ENCODE measurements at places on chromosomes 3 and 15.

GRCh38 chr15:52567871-52568600 lies 794 bp downstream of the ARPP19 start:
- DNase-seq: peak; percentile 34

DNA sequence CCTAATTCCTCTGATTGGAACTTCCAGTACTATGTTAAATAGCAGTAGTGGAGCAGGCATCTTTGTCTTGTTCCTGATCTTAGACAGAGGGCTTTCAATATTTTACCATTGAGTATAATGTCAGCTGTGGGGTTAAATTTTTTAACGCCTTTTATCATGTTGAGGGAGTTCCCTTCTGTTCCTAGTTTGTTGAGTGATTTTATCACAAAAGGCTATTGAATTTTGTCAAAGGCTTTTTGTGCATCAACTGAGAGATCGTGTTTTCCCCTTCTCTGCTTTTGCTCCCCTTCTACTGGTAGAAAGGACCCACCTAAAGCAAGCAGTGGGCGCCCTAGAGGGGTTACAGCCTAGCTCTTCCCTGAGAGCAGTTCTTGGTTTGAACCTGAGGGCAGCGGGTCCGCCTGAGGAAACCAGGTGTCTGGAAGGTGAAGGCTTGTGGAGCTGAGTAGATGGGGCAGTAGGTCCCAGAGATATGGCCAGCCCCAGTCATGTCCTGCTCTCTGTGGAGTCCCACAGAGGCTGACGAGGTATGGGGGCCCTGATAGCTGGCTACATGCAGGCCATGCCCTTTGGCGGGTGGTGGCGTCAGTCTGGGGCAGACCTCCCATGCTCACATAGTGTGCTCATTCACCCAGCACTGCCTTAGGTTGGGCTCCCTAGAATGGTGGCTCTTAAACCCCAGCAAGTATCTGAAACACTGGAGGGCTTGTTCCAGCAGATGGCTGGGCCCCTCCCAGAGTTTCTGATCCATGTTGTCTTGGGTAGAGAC lies 11.3 kb downstream of the HDAC11 start:
- DNase-seq: no peak

DNA sequence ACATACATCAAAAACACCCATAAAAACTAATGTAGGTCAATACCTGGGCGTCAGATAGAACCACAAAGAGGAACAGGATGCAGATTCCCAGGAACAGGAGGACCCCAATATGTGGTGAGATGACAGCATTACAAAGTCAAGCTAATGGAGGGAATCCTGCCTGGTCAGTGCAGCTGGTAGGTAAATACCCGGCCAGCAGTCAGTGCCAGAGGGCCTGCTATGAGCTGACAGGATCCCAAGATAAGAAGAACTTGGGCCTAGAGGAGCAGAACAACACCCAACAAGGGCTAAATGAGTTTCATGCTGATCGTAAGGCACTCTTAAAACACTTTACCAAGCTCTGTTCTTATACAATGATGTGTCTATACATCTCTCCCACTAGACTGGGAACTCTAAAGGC lies 61.2 kb upstream of the KCNMB2 start:
- no peak for DNase-seq

GRCh38 chr3:45986303-45986982 lies 9.2 kb downstream of the FYCO1 start:
- no peak for DNase-seq

- no peak for DNase-seq
These were observed 4.0 kb upstream of the PLAAT1 start for GRCh38 chr3:193237030-193237429.

DNA sequence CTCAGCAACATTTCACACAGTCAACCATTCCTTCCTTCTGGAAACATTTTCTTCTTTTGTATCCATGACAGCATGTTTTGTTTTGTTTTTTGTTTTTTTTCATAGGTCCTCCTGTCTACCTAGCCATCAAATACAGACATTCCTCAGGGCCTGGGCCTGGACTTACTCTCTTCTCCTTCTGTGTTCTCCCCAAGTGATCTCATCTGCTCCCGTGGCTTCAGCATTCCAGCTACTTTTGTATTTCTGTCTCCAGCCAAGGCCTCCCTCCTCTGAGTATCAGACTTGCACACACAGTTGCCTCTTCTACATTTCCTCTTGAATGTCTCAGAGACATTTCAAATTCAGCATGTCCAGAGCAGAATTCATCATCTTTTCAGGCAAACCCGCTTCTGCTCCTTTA lies 82.4 kb downstream of the HCN4 start:
- DNase-seq: no peak

DNA sequence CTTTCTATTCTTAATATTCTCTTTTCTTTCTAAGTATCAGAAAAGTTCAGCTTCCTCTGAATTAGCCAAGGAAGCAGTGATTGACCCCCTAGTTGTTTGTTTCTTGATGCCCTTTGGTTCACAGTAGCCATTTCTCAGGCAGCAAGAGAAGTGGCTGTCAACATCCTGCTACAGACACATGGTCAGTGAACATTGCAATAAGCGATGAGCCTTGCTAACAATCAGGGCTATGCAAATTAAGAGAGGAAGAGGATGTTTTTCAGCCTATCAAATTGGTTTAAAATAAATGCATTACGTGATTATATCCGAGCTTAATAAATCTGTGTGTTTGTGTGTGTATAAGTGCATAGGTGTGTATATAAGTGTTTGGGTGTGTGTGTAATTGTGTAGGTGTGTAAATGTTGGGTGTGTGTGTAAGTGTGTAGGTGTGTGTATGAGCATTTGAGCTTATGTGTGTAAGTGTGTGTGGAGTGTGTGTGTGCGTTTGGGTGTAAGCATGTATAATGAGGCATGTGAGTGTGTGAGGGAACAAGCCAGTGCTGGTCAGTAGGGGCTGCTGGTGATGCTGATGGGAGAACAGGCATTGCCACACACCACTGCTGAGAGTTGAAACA lies 78.1 kb upstream of the XCR1 start:
- DNase-seq: no peak

GRCh38 chr3:182904164-182904563 lies 76.2 kb downstream of the DCUN1D1 start:
- no peak for DNase-seq

- DNase-seq: no peak
These were observed 9.3 kb upstream of the FBLN2 start for GRCh38 chr3:13539671-13540070.

DNA sequence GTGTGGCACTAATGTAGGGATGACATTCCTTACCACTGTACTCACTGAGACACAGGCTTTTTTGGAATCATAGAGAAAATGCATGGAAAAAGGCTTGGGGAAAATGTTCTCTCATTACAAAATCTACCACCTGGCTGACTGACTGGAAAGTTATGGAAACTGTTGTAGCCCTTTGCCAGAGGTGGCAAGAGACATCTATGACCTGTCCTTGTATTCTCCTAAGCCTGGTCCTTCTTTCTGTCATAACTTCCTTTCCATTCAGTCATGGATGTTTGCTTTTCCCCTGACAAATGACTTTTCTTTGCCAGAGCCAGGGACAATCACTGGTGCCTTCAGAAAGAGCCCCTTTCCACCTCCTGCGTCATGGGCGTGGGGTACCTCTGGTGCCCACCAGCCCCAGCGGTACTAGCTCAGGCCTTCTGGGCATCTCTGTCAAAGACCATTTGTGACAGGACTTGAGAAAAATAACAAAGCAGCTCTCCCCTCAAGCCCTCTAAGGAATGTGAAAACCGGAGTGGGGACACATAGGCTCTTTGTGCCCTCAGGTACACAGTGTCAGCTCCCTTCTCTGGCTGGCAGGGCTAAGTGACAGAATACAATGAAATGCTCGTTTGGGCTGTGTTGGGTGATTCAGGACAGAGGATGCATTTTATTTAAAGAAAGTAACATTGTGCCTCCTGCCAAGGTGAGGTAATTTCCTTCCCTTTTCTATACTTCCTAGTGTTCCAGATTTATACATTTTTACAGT lies 381.1 kb upstream of the RASGRP1 start:
- no peak for DNase-seq

- DNase-seq: no peak
These were observed 15.3 kb downstream of the ANKRD28 start for GRCh38 chr3:15782429-15782828.

GRCh38 chr15:25439369-25439836 lies 579 bp upstream of the UBE3A start:
- peak; percentile 12 for DNase-seq

DNA sequence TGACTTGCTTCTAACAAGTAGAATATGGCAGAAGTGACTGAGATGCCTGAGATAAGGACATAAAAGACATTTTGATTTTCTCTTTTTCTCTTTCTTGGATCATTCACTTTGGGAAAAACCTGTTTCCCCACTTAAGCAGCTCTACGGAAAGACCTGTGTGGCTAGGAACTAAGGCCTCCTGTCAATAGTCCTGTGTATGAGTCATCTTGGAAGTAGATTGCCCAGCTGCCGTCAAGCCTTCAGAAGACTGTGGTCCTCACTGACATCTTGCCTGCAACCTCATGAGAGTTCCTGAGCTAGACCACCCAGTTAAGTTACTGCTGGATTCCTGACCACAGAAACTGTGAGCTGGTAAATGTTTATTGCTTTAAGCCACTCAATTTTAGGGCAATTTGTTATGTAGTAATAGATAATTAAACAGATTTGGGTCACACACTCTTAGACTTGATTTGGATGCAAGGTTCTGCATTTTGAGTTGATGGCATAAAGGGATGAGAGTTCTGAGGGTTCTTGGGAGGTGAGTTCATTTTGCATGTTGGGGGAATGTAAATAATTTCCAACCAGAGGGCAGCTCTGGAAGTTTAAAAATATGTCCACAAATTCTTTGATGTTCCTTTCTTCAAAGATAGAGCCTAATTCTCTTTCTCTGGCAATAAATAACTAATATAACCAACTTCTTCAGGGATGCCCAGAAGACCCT lies 229.2 kb downstream of the SQOR start:
- DNase-seq: no peak

- DNase-seq: no peak
These were observed 39.5 kb downstream of the SRPRB start for GRCh38 chr3:133845127-133845526.

DNA sequence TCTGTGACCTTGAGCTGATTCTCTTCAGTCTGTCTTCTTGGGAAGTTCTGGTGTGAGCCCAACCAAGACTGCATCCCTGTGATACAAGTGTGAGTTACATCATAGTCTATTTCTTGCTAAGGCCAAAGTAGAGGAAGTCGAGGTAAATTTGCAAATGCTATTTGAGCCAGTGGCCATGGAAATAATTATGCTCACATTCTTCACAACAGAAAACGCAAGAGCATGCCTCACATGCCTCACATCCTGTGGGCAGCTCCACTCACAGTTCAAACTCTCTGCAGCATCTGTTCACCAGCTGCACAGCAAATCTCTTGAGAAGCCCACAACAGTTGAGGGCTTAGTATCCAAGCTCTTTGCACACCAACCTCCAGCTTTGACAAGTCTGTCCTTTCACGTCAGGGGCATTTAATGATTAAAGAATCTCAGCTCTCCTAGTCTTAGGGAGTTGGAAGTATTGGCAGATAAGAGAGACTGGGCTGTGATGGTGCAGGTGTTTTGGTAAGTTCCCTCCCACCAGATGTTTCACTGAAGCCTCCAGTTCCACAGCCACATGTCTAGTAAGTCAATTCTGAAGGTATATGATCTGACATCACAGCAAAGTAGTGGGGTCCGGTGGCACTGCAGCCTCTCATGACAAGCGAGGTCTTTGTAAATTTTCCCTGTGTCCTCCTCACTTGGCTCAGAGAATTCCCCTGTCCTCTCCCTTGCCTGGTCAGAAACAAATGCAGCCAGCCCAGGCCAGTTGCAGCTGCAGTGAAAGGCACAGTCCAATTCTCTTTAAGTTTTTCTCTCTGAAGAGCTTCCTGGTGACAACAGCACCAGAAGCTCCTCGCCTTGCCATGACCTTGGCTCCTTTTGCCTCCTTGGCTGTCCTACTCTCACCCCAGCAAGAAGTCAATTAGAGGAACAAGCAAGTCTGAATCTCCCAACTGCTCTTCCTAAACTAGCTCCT lies 166.1 kb downstream of the SSR3 start:
- DNase-seq: no peak

DNA sequence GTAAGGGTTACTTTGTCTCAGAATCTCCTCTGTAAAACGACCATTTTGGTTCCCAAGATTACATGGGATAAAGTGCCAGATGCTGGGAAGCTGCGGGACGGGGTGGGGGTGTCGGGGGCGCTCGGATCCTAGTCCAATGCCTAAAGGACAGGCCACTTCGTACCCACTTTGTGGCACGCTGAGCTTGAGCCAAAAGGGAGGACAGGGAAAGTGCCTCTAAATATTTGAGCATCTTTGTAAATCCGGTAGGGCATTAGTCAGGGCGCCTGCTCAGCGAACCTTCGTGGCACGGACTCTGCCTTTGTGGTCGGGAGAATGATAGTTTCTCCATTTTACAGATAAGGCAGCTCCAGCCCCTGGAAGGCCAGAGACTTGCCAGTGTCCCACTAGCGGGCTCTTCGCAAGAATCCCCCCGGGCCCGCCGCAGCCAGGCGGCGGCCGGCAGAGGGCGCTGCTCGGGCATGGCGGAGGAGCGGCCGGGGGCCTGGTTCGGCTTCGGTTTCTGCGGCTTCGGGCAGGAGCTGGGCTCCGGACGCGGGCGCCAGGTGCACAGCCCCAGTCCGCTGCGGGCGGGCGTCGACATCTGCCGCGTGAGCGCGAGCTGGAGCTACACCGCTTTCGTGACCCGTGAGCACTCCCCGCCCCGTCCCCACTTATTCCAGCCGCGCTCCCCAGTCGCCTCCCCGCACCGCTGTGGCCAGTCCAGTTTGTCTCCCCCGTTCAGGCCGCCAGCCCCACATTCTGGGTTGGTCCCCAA lies 1.8 kb downstream of the RCCD1 start:
- DNase-seq: peak; percentile 72

DNA sequence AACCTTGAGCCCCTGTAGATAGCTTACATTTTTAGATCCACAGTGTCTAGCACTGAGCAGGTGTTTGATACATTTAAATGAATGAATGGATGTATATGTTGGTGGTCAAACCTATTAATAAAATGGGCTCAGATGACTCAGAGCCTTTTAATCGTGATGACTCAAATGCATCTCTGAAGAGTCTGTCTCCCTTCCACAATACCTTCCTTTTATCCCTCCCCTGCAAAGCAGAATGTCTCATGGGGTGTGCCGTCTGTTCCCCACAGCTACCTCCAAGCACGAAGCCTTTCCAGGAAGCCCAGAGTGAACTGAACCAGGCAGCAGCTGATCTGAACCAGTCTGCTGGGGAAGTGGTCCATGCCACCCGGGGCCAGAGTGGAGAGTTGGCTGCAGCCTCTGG lies 303.5 kb upstream of the TPM1 start:
- DNase-seq: no peak

All from activated CD4-positive, alpha-beta T cell treated with anti-CD3 and anti-CD28 coated beads, Interleukin-2, amount 50 U/mL, for 16 hours (primary cell).